Fibroblast of the aortic adventitia (primary cell): ENCODE measurements at places on chromosomes 6 and 20.
A peak's percentile ranks its signal among the peaks of the same experiment; 100 is the strongest.

GRCh38 chr20:63138855-63139341 is 77.0 kb downstream of the YTHDF1 start:
- peak; percentile 2 for DNase-seq

- peak; percentile 15 for DNase-seq
Observed at GRCh38 chr6:14883921-14884320, 361.9 kb upstream of the JARID2 start.

GRCh38 chr20:60206259-60206658 is 248.0 kb downstream of the CDH26 start:
- DNase-seq: peak; percentile 36

- DNase-seq: peak; percentile 91
Observed at GRCh38 chr6:56637640-56638039, 5.0 kb downstream of the DST start.

GRCh38 chr6:121578216-121578615 is 142.8 kb downstream of the GJA1 start:
- no peak for DNase-seq

- no peak for DNase-seq
Observed at GRCh38 chr6:90689172-90689571, 102.3 kb upstream of the MAP3K7 start.

GRCh38 chr6:39428152-39428551 is 105.7 kb upstream of the KCNK16 start:
- DNase-seq: no peak
